NCI-H1048 (cell line): ENCODE measurements at places on chromosomes 16 and 17.

DNA sequence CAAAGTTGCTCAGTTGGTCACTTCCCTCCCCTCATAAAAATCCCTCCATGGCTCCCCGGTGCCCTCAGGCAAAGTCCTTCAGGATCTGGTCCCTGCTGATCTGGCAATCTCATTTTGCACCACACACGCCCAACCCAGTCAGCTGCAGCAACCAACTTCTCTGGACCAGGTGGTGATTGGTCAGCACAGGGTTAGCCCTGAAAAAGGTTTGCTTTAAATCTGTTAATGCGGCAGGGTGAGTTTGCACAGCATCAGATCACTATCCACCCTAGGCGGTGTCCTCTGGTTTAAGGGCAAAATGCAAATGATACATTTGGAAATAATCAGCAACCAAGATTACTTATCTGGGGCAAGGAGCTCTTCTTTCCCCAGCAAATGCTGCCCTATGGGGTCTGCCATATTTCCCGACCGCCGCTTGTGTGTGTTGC lies 42.9 kb upstream of the TNRC6C start:
- DNase-seq = no peak

DNA sequence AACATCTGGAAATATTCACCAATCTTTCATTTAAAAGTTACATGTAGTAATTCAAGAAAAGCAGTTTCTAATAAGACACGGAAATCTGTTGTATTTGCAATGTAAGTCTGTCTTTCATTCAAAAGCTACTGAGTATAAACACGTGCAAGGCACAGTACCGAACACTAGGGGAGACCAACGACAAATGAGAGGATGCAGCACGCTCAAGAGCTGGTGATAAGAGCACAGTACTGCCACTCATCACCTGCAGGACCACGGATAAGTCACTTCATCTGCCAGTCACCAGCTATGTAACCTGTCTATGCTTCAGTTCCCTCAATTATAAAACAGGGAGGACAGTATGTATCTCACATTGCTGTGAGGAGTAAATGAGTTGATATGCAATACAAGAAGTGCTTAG lies 67.1 kb downstream of the CLEC18A start:
- no peak for DNase-seq

DNA sequence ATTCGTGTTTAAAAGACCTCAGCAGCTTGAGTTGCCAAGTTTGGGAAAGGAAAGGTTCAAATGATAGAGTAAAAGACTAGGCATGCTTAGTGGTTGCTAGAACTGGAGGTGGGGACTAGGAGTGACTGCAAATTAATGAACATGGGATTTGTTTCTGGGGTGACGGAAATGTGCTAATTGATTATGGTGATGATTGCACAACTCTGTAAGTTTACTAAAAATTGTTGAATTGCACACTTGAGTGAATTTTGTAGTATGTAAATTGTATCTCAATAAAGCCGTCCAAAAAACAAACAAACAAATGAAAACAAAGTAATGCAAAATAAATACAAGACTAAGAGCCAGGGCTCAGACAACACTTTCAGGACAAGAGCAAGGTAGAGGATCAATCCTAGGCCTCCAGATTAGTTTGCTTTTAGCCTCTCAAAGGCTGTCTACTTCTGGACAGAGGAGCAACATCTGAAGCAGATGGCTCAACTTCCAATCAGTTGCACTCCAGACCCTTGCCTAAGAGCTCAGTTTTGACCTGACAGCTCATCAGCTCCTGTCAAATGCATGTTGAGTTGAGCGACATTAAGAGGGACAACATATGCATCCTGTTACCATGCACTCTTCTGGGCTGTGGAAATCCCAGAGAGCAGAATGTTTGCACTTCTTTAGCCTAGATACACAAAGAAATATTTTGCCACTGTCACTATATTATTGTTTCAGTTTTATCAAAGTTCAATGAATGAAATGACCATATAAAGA lies 111.2 kb upstream of the ASIC2 start:
- no peak for DNase-seq

- DNase-seq = no peak
Measured at GRCh38 chr16:67967958-67968399, 458 bp downstream of the SLC12A4 start.

DNA sequence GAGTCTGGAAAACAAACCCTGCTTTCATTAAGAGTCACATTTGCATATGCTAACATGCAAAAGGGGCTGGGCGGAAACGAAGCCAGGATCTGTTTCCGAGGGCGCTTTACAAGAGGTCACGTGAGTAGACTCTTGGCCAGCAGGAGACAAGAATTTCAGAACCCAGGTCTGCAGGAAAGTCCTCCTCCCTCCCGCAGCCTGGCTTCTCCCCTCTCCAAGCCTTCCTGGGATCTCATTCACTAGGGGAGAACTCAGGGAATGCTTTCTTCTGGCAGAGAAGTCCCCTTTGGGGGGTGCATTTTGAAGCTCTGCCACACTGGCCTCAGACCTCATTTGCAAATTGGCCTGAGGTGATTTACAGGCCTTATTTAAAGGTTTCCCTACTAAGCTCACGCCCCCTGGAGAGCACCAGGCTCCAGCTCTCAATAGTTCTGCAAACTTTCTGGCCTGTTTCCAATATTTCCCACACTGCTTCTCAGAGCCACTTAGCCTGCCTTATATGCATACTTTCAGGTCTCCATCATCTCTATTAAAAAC lies 57.2 kb upstream of the CACNG5 start:
- DNase-seq = peak; percentile 83

DNA sequence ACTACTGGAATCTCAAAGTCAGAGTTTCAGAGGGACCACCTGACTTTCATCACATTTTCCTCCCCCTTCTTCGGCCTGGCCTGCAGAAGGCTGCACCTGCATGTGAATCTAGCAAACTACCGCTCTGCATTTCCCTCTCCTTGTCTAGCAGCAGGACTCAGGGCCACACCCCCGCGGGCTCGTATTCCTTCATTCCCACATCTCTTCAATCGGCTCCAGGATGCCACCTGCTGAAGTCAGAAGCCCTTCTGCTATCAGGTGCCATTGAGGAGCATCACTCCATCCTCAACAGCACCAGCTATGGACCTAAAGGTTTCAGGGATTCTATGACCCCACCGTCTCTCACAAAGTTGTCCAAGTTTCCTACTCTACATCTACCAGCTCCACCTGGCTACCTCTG lies 169.5 kb downstream of the VPS53 start:
- no peak for DNase-seq

DNA sequence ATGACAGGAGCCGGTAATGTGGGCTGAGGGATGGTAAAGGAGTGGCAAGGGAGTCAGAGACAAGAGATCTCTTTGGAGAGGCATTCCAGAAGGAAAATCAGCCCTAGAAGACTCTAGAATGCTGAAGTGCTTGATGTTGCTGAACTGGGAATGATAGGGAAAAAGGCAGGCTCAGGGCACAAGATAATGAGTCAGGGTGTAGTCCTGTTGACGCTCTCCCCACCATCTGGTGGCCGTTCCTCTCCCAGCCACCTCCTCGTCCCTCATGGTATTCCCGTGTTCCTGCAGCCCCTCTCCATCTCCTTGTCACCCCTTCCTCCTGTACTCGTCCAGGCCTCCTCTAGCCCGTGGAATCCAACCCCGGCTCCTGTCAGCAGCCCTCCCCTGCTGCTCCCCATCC lies 11.1 kb upstream of the ALDOA start:
- no peak for DNase-seq

GRCh38 chr17:36072431-36073121 lies 8.5 kb downstream of the CCL18 start:
- DNase-seq = no peak

DNA sequence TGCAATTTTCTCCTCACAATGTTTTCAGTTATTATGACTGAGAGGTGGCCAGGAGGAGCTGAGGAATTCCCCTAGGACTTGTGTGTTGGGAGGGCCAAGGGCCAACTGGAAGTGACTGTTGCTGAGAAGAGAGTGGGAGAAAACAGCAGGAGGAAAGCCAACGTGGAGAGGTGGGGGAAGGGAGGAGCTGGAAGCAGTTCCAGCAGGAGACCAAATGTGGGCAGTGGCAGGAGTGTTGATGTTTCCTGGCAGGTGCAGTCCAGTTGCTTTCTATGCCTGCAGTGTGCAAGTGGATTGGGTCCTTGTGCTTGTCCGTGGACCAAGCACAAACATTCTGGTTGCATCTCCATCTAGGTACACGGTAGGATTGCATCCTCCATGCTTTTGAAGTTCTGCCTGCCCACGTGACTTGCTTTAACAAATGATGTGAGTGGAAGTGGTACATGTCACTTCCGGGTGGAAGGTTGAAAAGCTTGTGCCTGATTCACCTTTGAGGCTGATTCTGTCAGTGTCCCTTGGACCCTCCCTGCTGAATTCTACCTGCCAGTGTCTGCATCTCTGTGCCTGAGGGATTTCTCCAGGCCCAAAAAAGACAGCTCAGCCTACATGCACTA lies 54.7 kb upstream of the CRHR1 start:
- no peak for DNase-seq

DNA sequence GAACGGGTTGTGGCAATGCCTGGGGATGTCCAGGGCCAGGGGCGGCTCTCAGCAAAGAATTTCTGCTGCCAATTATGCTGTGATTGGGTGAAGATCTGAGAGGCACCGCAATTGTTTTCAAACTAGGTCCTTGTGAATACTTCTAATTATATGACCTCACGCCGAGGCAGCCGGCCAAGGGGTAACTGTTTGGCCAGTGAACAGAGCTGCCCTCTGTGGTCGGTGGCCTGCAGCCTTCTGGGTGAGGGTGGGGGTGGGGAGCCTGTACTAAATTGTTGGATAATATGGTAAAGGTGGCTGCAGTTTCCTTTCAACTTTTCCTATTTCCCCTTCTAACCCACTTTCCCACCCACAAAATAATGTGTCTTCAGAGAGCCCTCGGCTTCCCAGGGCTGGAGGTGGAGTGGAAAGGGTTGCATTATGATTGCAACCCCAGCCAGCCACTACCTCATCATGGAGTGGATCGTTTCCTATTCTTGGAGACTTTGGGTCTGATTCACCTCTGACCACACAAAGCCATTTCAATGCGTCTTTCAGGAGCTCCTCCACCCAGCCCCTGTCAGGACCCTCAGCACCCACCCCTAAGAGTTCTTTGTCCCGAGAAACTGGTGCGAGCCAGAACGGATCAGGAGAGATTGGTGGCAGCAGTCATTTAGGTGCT lies 2.0 kb upstream of the DNAI2 start:
- no peak for DNase-seq

GRCh38 chr17:41065829-41066624 lies at the start of gene KRTAP2-4:
KRTAP2-4 (minus strand) TSS chr17:41065879; CDS start chr17:41065845, 34 bp downstream.
- DNase-seq = no peak

- DNase-seq = no peak
Measured at GRCh38 chr17:40462343-40463121, 19.3 kb downstream of the IGFBP4 start.

GRCh38 chr17:27526604-27527002 lies 70.4 kb downstream of the KSR1 start:
- DNase-seq = no peak

DNA sequence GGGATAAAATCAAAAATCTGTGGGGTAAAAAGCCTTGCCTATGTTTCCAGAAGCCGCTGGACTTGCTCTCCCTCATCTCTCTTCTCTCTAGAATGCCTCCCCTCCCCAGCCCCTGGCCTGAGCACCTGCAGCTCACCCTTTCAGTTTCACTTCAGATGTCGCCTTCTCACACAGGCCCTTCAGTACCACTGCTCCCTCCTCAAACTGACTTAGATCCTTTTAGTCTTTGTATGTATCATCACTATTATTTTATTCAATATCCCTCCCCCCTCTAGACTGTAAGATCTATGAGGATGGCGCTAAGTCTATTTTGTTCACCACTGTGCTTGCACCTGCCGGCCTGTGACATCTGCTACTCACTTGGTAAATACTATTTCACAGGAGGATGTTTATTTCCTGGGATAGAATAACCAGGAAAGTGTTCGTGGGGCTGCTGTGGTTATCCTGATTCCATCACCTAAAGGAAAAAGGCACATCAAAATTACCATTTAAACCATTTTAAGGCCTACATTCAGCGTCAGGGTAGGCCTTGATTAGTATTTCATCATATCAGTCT lies 122.3 kb downstream of the MRTFB start:
- DNase-seq = no peak

DNA sequence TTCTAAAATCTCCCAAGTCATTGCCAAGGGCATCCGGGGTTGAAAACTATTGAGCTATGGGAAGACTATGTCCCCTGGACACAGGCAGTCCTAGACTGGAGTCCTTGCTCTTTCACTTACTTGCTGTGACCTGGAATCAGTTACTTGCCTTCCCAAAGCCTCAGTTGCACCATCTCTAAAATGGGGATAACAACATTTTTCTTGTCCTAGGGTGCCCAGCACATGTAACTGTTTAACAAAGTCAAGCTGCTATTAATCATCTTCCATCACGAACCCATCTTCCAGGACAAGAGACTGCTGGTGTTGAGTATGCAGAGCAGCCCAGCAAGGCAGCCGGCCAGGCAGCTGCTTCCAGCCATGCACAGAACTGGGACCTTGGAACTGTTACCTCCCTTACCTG lies 9.9 kb upstream of the CACNG4 start:
- DNase-seq = no peak

DNA sequence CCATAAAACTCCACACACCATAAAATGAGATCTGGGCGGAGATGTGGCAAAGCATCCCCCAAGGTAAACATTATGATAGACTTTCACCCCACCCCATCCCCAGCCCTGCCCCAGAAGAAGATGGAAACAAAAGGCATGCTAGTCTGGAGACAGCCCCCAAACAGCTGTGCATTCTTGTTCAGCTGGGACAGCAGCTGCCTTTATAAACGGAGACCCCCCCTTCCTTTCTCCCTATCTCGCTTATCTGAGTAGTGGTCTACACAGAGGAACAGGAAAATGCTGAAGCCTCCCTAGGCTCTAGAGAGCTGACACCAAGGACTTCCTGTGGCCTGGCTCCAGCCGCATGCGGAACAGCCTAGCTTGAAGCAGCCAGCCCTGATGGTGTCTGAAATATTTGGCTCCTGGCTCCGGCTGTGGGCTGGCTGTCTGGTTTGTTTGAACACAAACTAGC lies 190.3 kb upstream of the ANKFN1 start:
- no peak for DNase-seq

GRCh38 chr17:77354670-77355455 lies 214.1 kb downstream of the SEC14L1 start:
- DNase-seq = no peak

DNA sequence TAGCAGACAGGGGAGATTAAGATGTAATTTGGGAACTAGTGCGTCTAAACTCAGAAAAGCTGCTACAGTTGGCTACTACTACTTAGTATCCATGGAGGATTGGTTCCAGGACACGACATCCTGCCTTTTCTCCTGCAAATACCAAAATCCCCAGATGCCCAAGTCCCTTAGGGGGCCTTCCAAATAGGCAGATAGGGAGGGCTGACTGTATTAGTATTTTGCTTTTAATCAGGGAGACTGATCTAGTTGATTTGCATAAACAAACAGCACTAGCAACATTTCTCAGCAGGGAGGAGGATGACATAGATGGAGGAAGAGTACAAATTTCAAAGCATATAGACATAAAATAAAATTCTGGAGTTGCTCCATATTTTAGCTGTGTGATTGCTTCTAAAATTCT lies 621.6 kb upstream of the GOT2 start:
- no peak for DNase-seq

GRCh38 chr17:76278952-76279741 lies 14.0 kb downstream of the UBALD2 start:
- peak; percentile 49 for DNase-seq

- no peak for DNase-seq
Measured at GRCh38 chr16:79393127-79393526, 207.4 kb downstream of the MAF start.
